ENCODE measurements at places on chromosomes 7 and 10.

DNA sequence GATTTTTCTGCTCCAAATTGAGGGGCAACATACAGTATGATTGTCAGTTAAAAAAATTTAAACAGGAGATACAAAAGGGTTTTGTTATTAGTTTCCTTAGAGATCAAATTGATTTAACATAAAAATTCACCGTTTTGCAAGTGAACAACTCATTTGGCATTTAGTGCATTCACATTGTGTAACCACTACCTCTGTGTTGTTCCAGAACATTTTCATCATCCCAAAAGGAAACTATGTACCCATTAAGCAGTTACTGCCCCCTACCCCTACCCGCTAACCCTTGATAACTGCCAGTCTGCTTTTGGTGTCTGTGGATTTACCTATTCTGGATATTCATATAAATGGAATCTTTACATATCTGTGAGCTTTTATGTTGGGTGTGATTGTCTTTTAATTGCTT, 3.1 kb downstream of the ZRANB1 start:
- peak; percentile 75 for DNase-seq

GRCh38 chr7:157771689-157772088, 434.9 kb downstream of the DNAJB6 start:
- no peak for DNase-seq

GRCh38 chr10:35262436-35262835, 73.9 kb upstream of the CCNY start:
- DNase-seq = no peak

GRCh38 chr7:151864081-151864480, 12.8 kb downstream of the PRKAG2 start:
- no peak for DNase-seq

DNA sequence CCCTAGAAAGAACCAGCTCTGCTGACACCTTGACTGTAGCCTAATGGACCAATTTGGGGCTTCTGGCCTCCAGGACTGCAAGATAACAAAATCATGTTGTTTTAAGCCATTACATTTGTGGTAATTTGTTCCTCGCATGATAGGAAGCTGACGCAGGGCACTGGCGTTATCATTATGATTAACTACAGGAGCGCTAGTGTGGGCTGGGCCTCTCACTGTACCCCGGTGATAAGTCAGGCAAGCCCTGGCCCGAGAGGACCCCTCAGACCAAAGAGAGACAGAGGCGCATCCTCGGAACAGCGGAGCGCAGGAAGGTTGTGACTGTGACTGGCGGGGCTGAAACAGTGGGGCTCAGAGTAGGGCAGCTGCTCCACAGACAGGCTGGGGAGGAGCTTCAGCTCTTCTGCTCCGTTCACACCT, 150.3 kb upstream of the CHST15 start:
- no peak for DNase-seq

DNA sequence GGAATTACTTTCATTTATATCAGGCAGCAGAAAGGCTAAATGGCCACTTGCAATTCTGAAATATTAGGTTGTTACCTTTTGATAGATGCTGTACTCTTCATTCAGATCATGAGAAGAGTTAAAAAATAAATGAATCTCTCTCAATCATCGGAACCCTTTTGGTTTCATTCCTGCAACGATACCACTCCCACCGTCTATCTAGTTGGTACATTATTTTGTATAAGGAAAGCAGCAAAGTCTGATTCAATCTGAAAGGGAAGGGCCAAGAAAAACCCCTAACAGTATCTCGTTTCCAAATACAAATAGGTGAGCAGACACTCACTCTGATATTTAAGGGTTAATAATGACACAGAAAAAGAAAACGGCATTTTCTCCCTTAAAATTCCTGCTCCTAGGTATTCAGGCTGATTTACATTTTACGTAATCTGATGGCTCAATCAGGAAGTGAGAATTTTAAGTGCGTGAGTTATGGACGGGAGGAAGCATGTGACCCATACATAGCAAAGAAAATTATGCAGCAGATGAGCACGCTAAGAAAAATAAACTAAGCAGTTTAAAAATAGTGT, 209.4 kb upstream of the KLF14 start:
- peak; percentile 87 for DNase-seq

DNA sequence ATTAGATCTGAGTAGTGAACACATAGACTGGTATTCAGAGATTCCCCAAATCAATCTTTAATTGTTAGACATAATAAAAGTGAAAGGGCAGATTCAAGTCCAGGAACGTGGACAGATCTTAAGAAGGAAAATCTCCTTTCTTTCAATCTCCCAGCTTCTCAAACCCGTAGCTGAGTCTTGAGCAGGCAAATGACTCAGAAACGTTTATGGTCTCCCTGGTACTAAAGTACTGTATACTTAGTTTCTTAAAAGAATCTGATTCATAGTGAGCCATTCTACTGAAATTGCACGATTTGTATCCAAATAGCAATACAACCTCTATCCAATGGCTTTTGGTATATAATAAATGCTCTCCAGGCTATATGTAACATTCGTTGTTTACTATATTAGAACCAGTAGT, 140.4 kb upstream of the RHEB start:
- no peak for DNase-seq
